ENCODE measurements at places on chromosomes 12 and 14. TPM values are rescaled to one million over a fixed set of nuclear protein-coding genes. Genes with fewer than 3 reads are reported as not detected.

Gene NCKAP5L
- total RNA-seq: 13.3 TPM

Gene NGB
- not detected for total RNA-seq

Gene KRT8
- 14.4 TPM for total RNA-seq

Gene EPYC
- not detected for total RNA-seq

Gene SSTR1
- 0.05 TPM for total RNA-seq

Gene C3AR1
- 0.30 TPM for total RNA-seq

Gene ACIN1
- 65.8 TPM for total RNA-seq

Gene CD4
- not detected for total RNA-seq

Gene ANO6
- 55.1 TPM for total RNA-seq

Gene GSKIP
- 27.4 TPM for total RNA-seq

Gene GPR68
- 2.2 TPM for total RNA-seq

Gene HOXC4
- not detected for total RNA-seq

Gene CNOT2
- total RNA-seq: 89.1 TPM

Gene PPP1R1A
- total RNA-seq: not detected

Gene KLHL33
- total RNA-seq: 0.34 TPM

Gene SLC5A8
- total RNA-seq: not detected

Gene IL26
- not detected for total RNA-seq

Gene ARG2
- 9.6 TPM for total RNA-seq

Gene HHIPL1
- 4.7 TPM for total RNA-seq

Gene MYO1H
- not detected for total RNA-seq

Gene TAS2R8
- total RNA-seq: not detected

Gene MGAT4C
- not detected for total RNA-seq

All from mammary microvascular endothelial cell (primary cell).